ENCODE measurements at places on chromosomes 4 and X. TPM values are rescaled to one million over a fixed set of nuclear protein-coding genes. Genes with fewer than 3 reads are reported as not detected.
A peak's percentile ranks its signal among the peaks of the same experiment; 100 is the strongest.

- DNase-seq = no peak
- H3K27me3 ChIP-seq = no peaks in the 10 kb centered on the region
- no peaks in the 10 kb centered on the region for H3K36me3 ChIP-seq
- no peak overlapping the region for H3K4me3 ChIP-seq
- H3K27ac ChIP-seq = no peak overlapping the region
Observed at GRCh38 chrX:14590216-14590615, 60.9 kb downstream of the GLRA2 start.

DNA sequence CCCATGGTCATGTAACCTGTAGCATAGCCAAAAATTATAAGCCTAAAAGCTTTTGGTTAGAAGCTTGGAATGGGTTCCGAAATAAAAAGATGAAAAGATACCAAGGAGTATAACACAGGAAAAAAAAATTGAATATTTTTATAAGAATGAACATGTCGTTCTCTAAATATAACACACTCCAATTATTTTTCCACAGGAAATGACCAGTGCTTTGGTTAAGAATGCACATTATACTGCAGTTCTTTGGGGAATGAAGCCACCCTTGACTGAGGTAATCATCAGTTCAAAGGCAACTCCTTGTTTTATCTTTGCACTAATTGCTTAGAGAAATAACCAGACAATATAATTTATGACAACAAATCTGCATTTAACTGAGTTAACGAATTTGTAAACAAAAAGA, 6.6 kb upstream of the GASK1B start:
- H3K36me3 ChIP-seq = peaks cover 35% of the 10 kb centered on the region
- no peaks in the 10 kb centered on the region for H3K27me3 ChIP-seq
- no peak overlapping the region for H3K27ac ChIP-seq
- peaks cover 12% of the 10 kb centered on the region for H3K4me1 ChIP-seq
- H3K4me3 ChIP-seq = no peak overlapping the region

DNA sequence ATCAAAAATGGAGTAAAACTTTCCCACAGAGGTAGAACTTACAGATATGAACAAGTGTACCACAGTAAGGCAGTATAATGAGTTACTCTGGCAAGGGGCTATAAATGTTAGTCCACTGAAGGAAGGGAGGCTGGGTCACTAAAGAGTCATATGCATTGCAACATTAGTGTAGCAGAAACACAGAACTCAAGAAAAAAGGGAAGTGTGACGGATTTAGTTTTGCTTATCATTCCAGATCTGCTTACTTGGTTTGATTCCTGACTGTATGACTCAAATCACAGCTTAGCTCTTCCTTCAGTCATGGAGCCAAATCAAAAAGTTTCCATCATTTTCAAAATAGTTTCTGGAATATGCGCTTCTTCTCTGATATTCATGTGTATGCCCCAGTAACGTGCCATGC, 148.7 kb downstream of the FSTL5 start:
- H3K27me3 ChIP-seq = no peaks in the 10 kb centered on the region
- H3K4me1 ChIP-seq = no peaks in the 10 kb centered on the region
- H3K27ac ChIP-seq = no peak overlapping the region
- no peak for DNase-seq
- H3K36me3 ChIP-seq = no peaks in the 10 kb centered on the region

GRCh38 chrX:138031715-138032114, 465.8 kb downstream of the ZIC3 start:
- peaks cover 7% of the 10 kb centered on the region for H3K27me3 ChIP-seq
- H3K36me3 ChIP-seq = no peaks in the 10 kb centered on the region
- H3K4me1 ChIP-seq = no peaks in the 10 kb centered on the region
- H3K27ac ChIP-seq = no peak overlapping the region
- no peak overlapping the region for H3K4me3 ChIP-seq

DNA sequence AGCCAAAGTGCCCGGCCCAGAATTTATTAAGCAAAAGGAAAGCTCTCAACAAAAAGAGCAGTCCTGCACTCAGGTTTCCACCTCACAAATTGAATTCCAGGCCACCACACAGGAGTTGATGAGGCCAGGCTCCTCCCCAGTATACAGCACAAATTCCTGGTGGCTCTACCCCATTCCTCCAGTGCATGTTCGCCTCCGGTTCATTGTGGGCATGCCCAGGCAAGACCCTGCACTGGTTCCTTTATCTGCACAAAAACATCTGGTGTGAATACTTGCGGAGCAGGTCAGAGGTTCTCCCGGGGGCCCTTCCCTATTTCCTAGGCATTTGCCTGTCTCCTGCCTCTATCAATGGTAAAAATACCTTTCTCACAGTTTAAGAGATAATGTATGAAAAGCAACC, 195.2 kb upstream of the ANXA10 start:
- H3K4me3 ChIP-seq = no peak overlapping the region
- DNase-seq = no peak
- no peaks in the 10 kb centered on the region for H3K4me1 ChIP-seq

- DNase-seq = peak; percentile 55
- no peak overlapping the region for H3K27ac ChIP-seq
- H3K27me3 ChIP-seq = no peaks in the 10 kb centered on the region
- H3K4me3 ChIP-seq = no peak overlapping the region
- no peaks in the 10 kb centered on the region for H3K4me1 ChIP-seq
Observed at GRCh38 chr4:16001484-16001858, 38.5 kb upstream of the FGFBP2 start.

GRCh38 chr4:11111876-11112275, 316.8 kb downstream of the HS3ST1 start:
- no peak overlapping the region for H3K27ac ChIP-seq
- DNase-seq = no peak
- H3K27me3 ChIP-seq = no peaks in the 10 kb centered on the region
- no peak overlapping the region for H3K4me3 ChIP-seq

- H3K4me1 ChIP-seq = no peaks in the 10 kb centered on the region
- no peaks in the 10 kb centered on the region for H3K27me3 ChIP-seq
Observed at GRCh38 chrX:109624641-109625616, at the start of gene KCNE5. Gene KCNE5, minus strand, starts transcription at chrX:109625172. Its CDS starts 152 bp downstream, at chrX:109625020.

DNA sequence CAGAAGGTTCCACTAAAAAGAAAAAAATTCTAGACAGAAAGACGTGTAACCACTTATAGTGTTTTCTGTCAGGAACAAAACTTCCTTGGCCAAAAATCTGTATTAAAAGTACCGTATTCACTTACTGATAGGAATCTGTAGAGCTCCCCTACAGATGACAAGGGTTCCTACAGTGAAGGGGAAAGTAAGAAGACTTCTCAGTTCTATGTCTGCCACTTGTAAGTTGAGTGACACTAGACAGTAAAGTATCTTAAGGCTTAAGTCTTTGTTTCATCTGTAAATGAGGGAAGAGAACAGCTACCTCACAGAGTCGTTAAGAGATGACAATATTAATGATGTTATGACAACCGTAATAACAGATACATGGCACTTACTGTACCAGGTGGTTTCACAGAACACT, 3.3 kb downstream of the COQ2 start:
- H3K4me1 ChIP-seq = peaks cover 16% of the 10 kb centered on the region
- H3K4me3 ChIP-seq = no peak overlapping the region
- H3K27me3 ChIP-seq = no peaks in the 10 kb centered on the region
- no peaks in the 10 kb centered on the region for H3K36me3 ChIP-seq

- H3K4me1 ChIP-seq = peaks cover 11% of the 10 kb centered on the region
- no peak for DNase-seq
- H3K27ac ChIP-seq = no peak overlapping the region
- H3K4me3 ChIP-seq = no peak overlapping the region
Observed at GRCh38 chr4:26058537-26058936, 144.5 kb downstream of the SMIM20 start.

GRCh38 chr4:161376275-161376674, 787.5 kb downstream of the FSTL5 start:
- no peak overlapping the region for H3K27ac ChIP-seq
- H3K4me1 ChIP-seq = no peaks in the 10 kb centered on the region
- DNase-seq = no peak
- no peak overlapping the region for H3K4me3 ChIP-seq
- H3K27me3 ChIP-seq = no peaks in the 10 kb centered on the region
- no peaks in the 10 kb centered on the region for H3K36me3 ChIP-seq

DNA sequence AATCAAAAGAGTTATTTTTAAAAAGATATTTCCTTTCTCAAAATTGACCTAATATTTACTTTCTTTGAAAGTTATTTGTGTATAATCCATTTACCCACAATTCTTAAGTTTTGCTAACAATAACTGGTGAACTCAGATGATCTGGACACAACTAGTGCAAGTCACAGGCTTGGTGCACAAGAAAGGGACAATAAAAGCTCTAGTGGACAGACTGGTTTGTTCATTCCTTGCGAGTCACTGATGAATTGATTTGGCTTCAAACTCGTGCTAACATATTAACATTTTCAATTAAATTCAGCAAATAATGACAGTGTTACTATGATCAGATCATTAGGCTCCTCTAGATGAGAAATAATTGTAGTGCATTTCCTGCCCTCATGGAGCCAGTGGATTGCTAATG, 169.2 kb downstream of the BMPR1B start:
- no peaks in the 10 kb centered on the region for H3K36me3 ChIP-seq
- H3K4me3 ChIP-seq = no peak overlapping the region
- H3K4me1 ChIP-seq = no peaks in the 10 kb centered on the region
- no peaks in the 10 kb centered on the region for H3K27me3 ChIP-seq
- no peak overlapping the region for H3K27ac ChIP-seq

GRCh38 chr4:38769441-38769840, 13.3 kb downstream of the TLR10 start:
- no peaks in the 10 kb centered on the region for H3K27me3 ChIP-seq
- no peaks in the 10 kb centered on the region for H3K36me3 ChIP-seq
- peak overlapping the region; percentile 44 for H3K27ac ChIP-seq
- DNase-seq = no peak
- peaks cover 13% of the 10 kb centered on the region for H3K4me1 ChIP-seq
- H3K4me3 ChIP-seq = no peak overlapping the region

DNA sequence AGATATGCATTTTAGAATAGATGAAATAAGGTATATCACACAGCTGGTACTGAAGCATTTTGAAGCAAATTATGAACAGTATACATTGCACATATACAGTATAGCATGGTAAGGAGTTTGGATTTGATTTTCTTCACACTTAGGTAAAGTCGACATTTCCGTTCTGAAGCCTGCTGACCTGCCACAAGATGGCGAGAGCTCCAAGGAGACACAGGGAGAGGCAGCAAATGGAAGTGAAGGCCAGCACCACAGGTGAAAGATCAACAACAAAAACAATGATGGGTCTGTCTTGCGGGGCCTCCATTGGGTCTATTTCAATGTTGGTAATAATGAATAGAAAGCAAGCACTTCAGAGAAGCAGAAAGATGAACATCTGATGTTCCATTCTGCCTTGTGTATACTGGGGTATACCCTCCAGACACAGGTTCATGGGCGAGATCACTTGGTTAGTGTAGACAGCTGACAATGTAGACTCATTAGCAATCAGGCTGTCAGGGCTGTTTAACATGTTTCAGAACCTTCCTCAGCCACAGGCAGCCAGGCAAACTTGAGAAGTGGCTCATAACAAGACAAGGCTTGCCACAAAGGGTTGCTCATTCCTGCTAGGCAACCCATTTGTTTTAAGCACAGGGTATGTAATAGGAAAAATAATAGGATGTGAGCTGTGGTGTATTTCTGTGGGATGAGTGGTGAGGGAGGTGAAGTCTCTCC, 21.4 kb upstream of the NOX1 start:
- no peak overlapping the region for H3K27ac ChIP-seq
- H3K4me3 ChIP-seq = no peak overlapping the region
- no peaks in the 10 kb centered on the region for H3K27me3 ChIP-seq

DNA sequence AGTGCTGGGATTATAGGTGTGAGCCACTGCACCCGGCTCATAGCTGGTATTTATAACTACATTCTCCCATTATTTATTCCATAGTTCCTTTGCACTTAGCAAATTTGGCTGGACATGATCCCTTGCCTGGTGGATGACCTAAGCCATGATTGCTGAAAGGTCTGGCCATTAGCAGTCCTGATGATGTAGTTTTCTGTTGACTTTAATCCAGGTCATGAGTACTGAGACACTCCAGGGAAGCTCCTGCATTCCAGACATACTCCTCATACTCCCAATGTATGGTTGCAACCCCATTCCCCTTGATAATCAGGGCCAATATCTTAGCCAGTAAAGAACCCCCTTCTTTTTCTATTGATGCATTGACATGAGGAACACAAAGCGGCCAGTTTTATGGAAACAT, 24.4 kb upstream of the MGST2 start:
- no peaks in the 10 kb centered on the region for H3K36me3 ChIP-seq
- no peak overlapping the region for H3K27ac ChIP-seq
- H3K27me3 ChIP-seq = no peaks in the 10 kb centered on the region
- no peak overlapping the region for H3K4me3 ChIP-seq

DNA sequence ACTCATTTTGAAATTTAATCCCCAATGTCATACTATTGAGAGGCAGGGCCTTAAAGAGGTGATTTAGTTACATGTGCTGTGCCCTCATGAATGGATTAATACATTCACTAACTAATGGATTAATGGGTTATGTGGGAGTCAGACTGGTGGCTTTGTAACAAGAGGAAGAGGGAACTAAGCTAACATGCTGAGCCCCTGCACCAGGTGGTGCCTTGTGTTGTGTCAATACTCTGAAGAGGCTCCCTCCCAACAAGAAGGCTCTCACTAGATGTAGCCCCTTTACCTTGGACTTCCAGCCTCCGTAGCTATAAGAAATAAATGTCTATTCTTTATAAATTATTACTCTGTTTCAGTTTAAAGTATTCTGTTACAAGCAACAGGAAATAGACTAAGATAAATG, 411.9 kb upstream of the EMCN start:
- peaks cover 7% of the 10 kb centered on the region for H3K4me1 ChIP-seq
- no peaks in the 10 kb centered on the region for H3K36me3 ChIP-seq
- DNase-seq = no peak
- H3K27me3 ChIP-seq = no peaks in the 10 kb centered on the region
- no peak overlapping the region for H3K27ac ChIP-seq
- H3K4me3 ChIP-seq = no peak overlapping the region

DNA sequence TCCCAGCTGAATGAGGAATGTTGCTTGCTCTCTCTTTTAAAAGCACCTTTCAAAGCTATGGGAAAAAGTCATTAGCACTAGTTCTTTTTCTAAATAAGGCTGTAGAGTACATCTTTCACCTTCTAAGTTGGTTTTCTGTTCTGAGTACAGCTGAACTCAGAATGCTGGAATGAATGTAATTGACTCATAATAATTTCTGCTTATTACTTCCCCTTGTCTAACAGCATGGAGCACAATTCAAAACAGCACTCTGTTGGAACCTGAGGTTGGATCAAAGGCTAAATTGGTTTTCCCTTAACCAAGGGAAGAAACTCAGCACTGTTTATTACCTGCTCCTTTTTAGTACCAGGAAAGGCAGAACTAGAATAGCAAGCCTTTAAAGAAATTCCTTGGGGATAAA, 33.5 kb upstream of the CYP2U1 start:
- no peak overlapping the region for H3K27ac ChIP-seq
- no peak overlapping the region for H3K4me3 ChIP-seq
- no peaks in the 10 kb centered on the region for H3K36me3 ChIP-seq
- H3K27me3 ChIP-seq = no peaks in the 10 kb centered on the region
- no peak for DNase-seq
- H3K4me1 ChIP-seq = peaks cover 8% of the 10 kb centered on the region

The MAGEA4 gene
- total RNA-seq = not detected

The FABP2 gene
- total RNA-seq = not detected

The HPGDS gene
- total RNA-seq = 3.0 TPM

The SPANXC gene
- not detected for total RNA-seq

The NPY1R gene
- total RNA-seq = 0.96 TPM

The RHOXF2B gene
- total RNA-seq = not detected

The DOK7 gene
- 30.3 TPM for total RNA-seq

Measured in heart right ventricle (tissue), 16 donors.